ENCODE measurements at places on chromosomes 2 and 18.

DNA sequence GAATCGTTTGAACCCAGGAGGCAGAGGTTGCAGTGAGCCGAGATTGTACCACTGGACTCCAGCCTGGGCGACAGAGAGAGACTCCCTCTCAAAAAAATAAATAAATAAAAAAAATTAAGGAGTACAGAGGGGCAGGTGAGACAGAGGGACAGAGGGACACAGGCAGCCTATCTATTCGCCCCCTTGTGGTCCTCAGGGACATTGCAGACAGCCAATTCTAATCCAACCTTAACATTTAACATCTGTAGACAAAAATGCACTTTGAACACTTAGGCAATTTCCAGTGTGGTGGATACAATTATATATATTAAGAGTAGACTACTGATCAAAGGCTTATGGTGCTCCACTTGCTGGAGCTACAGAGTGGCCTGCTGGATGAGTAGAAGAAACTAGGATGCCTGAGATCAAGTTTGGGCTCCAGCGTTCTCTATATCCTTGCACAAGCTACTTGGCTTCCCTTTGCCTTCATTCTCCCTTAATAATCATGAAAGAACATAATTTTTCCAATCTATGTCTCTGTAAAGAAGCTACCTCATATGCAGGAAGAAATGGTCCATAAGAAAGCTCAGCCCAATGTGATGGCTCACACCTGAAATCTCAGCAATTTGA lies 8.2 kb upstream of the SMARCAL1 start:
- peak; percentile 59 for DNase-seq

GRCh38 chr2:219058541-219059374 lies 2.0 kb downstream of the IHH start:
- DNase-seq: no peak

DNA sequence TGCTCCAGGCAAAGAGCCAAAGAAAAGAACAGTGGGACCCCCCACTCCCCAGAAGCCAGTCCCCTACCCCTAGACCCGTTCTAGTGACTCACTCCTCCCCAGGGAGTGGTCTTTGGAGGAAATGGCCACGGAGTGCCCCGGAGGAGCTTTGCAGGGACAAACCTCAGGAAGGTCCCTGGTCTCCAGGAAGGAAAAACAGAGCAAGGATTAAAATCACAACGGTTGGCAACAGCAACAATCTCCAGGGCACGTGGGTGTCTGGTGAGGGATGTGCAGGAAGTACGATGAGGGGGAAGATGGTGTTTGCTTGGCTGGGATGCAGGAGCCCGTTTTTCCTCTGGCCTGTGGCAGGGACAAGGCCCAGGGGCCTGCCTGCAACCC lies 135.0 kb downstream of the SMAD2 start:
- DNase-seq: no peak

GRCh38 chr2:111716905-111717775 lies 166.9 kb downstream of the ANAPC1 start:
- no peak for DNase-seq

DNA sequence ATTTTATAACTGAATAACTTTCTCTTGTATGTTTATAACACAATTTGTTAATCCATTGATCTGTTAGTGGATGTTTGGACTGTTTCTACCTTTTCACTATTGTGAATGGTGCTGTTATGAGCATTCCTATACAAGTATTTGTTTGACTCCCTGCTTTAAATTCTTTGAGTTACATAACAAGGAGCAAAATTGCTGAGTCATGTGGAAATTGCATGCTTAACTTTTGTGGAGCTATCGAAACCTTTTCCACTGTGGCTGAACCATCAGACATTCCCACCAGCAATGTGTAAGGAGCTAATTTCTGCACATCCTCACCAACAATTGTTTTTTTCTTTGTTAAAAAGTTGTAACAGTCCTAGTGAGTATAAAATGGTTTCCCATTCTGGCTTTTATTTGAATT lies 415.5 kb downstream of the CBLN2 start:
- DNase-seq: no peak

- peak; percentile 65 for DNase-seq
Measured at GRCh38 chr18:48161191-48161910, 230.9 kb upstream of the SMAD2 start.

DNA sequence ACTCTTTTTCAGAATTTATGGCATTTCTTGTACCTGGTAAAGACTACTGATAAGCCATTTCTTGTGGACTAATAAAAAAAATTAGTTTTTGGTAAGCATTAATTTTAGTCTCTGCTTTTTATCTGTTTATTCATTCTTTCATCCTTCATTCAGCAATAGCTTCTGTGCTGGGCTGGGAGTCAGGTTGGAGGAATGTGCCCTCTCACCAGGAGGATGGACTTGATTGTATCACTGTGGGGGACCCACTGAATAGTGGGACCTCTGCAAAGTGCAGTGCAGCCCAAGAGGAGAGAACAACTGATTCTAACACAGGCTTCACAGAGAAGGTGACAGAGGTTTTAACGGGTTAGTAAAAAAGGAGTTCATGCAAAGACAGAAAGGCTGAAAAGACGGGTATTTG lies 39.1 kb downstream of the CDC42EP3 start:
- no peak for DNase-seq

DNA sequence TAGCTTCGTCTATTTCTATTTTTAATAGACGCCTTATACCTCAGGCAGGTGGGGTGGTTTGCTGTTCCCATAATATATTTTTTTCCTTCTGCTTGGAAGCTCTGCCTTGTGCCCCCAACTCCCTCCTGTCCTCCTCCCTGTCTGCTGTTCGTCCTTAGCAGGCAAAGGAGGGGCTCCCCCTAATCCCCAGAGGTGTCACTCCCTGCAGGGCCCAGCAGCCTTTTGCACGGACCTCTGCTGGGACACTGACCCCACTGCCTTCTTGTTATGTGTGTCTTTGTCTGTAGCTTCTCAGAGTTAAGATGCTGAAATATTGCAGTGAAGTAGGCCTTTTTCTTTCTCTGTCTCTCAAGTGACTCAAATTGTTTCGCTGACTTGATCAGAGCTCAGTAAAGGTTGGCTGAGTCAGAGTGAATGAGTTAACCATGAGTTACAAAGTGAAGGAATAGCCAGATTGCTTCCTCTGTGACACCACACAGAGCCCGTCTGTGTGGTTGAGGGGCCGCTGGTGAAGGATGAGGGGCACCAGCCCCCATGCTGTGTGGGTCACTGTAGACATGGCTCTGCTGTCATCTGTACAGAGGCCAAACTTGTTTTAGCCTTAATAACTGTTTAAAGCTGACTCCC lies 47.7 kb downstream of the PRKCE start:
- no peak for DNase-seq

- DNase-seq: no peak
Measured at GRCh38 chr2:63834401-63834800, 7.3 kb upstream of the UGP2 start.

DNA sequence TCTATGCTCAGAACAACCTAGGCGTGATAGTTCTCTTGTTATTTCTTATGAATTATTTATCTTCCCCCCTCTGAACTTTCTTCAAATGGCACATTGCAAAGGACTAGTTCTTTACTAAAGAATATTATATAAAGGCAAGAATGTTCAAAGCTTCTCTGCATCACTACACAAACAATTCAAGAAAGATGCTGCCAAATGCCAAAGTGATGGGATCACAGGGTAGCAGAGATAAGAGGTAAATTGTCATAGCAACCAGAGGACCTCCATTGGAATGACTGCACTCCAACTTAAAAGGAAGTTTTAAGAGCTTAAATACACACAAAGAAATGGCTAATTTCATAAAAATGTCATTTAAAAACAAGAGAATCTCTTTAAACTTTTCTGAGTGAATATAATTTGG lies 72.8 kb downstream of the AQP4 start:
- no peak for DNase-seq
